Fibroblast of villous mesenchyme (primary cell): ENCODE measurements at places on chromosomes 7 and 10.

- peak; percentile 99 for DNase-seq
Measured at GRCh38 chr10:99993701-99994689, 15.8 kb downstream of the DNMBP start.

DNA sequence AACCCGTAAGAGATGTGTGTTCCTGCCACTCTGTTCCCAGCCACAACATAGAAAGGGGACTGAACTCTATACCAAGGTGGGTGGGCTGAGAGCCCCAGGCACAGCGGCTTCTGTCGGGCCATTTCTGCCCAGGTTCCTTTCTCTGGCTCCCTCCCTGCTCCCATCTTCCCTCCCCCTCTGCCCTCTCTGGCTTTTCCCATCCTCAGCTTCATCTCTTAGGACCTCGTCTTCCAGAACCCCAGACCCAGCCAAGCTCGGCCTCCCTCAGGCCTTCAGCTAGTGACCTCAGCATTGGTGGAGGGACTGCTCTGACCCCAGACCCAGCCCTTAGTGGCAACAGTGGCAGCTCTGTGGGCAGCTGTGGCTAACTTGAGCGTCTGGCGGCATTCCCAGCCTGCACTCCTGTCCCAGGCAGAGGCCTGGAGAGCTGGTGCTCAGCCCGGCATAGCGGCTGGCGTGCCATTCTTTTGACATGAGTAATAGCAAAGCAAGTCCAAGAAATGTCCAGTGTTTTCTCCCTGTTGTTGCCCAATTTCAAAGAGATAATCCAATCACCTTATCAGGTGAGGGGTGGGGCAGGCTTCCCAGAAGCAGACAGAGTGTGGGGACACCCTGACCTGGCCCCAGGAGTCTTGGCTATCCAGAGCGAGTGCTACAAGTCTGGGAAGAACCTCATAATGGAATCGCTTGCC is 15.9 kb downstream of the PTPRE start:
- peak; percentile 95 for DNase-seq

DNA sequence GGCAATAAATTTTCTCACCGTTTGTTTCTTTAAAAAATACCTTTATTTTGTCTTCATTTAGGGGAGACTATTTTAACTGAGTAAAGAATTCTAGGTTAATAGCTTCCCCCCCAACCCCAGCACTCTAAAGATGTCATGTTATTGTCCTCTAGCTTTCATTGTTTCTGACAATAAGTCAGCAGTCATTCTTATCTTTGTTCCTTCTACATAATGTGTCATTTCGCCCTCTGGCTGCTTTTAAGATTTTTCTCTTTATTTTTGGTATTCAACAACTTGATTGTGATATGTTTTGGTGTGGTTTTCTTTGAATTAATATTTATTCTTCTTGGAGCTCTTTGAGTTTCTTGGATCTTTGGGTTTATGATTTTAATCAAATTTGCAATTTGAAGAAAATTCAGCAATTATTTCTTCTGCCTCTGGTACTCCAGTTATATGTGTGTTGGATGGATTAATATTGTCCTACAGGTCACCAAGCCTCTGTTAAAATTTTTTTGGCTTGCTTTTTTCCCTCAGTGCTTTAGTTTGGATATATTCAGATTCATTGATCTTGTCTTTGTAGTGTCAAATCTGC is 64.6 kb upstream of the ELN start:
- no peak for DNase-seq

DNA sequence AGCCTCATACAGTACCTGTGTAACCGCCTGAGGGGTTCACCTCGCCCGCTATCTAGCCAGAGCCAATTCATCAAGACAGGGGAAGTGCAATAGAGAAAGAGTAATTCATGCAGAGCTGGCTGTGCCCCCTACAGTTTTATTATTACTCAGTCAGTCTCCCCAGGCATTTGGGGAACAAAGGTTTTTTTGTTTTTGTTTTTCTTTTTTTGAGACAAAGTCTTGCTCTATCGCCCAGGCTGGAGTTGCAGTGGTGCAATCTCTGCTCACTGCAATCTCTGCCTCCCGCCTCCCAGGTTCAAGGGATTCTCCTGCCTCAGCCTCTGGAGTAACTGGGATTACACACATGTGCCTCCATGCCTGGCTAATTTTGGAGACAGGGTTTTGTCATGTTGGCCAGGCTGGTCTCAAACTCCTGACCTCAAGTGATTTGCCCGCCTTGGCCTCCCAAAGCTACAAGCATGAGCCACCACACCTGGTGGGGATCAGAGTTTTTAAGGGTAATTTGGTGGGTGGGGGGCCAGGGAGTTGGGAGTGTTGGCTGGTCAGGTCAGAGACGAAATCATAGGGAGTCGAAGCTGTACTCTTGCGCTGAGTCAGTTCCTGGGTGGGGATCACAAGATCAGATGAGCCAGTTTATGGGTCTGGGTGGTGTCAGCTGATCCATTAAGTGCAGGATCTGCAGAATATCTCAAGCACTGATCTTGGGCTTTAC is 116.5 kb downstream of the MARCHF5 start:
- peak; percentile 81 for DNase-seq

DNA sequence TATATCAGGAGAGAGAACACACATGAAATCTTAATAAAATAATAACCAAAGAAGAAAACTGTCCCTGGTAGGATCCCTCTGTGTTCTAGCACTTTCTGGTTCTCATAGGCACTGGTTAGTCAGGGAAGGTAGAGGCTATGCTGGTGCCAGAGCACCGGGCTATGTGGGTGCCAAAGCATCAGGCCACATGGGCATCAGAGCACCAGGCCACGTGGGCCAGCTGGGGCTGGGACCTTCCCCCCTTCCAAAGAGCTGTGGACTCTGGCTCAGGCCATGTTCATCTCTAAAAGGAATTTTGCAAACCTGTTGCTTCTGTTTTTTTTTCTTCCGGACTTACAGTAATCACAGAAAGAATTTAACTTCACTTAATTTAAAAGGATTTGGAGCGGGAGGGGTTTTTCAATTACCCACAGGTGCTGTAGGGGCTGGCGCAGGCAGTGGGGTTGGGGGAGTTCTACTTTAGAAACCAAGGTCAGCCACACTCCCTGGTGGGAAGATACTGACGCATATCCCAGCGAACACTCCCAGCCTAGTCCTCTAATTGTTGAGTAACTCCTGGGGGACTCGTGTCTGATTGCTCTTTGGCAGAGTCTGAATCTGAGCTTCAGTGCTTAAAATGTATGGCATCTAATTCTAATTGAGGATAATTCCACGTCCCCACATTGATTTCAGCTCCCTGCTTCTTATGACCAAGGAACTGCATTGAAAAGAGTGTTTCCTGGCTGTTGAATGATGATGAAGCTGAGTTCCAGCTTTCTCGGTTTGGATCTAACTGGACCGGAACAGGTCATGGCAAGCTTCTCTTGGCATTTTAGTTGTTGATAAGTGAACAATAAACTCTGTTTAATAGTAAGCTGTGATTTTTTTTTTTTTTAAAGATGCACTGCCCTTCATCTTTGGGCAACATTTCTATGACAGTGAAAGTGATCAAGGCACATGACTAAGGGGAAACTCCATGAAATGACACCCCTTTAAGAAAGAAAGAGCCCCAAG is 110.7 kb upstream of the FZD8 start:
- peak; percentile 19 for DNase-seq

DNA sequence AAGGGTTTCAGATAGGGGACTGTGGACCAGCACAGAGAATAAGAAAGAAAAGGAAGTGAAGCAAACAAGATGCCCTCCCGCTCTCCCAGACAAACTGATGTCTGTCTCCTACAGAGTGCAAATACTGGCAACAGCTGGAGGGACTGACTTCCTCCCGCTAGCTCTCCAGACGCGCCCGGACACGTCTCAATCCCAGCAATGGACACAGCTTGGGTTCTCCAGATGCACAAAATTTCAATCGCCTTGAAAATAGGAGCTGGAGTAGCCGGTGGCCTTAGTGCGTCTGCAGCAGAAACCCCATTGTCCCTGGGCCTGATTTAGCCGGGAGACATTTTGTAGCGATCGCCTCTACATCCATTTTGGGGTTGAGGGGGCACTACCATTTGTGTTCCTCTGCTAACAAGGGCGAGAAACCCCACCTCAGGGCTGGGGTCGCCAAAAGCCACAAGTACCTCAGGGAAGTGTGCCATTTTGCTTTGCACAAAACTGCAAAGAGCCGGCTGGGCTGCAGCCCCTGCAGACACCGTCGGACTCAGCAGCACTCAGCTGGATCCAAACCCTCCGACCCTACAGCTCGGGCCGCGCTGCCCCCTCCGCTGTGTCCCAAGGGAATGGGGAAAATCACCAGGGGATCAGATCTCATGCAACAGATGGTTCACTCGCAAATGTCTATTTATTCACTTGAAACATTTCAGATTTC is 5.9 kb downstream of the CPA2 start:
- peak; percentile 28 for DNase-seq

- DNase-seq, result no peak
Measured at GRCh38 chr7:71408271-71408670, 276.3 kb downstream of the GALNT17 start.

GRCh38 chr10:119274519-119275045 is 67.2 kb downstream of the GRK5 start:
- DNase-seq, result no peak

DNA sequence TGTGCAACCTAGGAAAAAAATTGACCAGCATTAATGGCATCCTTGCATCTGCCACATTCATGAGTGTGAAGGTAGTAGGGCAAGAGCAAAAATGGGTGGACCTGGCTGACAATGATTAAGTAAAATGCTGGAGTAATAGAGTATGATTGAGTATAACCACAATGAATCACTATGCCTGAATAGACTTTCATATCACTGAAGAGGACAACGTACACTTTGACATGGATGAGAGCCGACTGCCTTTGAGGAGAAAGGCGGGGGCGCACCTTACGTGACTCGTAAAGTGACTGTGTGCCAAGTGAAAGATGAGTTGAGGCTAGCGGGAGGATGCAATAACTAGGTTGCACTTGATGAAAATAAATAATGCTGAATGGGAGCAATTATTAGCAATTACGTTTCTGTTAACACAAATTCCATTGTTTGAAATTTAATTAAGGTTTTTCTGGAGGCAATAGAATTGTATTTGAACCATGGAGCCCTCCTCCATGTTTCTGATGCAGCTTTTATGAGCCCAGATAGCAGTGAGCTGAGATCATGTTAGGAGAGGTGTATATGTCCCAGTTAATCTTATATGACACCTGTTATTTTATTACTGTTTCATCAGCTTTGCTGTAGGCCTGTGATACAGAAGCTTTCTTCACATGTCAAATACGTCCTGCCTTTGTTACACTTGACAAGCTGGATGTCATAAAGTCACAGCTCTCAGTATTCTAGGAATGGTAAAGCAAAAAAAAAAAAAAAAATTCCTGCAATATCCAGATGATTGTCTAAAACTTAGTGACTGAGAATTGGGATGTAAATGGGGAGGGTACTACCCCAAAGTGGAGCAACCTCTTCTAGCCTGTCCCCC is 596.5 kb downstream of the NXPH1 start:
- no peak for DNase-seq

DNA sequence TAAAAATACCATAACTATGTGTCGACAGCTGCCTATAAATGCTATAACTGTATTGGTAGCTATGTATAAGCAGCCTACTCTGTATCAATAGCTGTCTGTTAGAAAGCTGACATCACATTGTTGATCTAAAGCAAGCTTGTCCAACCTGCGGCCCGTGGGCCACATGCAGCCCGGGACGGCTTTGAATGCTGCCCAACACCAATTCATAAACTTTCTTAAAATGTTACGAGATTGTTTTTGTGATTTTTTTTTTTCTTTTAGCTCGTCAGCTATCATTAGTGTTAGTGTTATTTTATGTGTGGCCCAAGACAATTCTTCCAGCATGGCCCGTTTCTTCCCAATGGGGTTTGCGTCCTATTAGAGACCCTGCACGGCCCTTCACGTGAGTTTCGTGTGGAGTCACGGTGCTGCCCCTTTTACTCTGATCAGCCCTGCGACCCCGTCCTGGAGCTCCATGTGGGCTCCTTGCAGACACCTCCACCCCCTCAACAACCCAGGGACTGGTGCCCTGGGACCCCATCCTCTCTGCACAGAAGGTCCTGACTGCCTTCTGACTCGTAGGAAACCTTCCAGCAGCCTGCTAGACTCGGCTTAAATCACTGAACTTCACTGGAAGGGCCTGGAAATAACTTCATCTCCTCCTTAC is 4.5 kb upstream of the PRKAR1B start:
- DNase-seq, result no peak

DNA sequence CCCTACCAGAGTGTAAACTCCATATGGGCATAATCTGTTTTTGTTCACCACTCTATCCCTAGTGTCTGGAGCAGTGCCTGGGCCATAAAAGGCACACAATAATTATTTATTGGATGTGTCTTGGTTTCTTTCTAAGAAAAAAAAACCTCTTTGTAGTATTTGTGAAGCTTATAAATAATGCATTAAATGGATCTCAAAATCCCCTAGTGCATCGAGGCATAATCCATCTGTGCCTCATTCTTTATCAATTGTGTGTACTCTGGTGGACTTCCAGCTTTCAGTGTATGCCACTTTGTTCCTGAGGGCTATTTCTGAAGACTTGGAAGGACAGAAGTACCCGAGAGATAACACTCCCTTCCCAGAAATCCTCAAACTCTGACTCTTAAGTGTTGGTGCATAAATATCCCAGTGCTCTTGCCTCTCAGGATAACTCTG is 255.0 kb upstream of the PHYHIPL start:
- DNase-seq, result no peak

DNA sequence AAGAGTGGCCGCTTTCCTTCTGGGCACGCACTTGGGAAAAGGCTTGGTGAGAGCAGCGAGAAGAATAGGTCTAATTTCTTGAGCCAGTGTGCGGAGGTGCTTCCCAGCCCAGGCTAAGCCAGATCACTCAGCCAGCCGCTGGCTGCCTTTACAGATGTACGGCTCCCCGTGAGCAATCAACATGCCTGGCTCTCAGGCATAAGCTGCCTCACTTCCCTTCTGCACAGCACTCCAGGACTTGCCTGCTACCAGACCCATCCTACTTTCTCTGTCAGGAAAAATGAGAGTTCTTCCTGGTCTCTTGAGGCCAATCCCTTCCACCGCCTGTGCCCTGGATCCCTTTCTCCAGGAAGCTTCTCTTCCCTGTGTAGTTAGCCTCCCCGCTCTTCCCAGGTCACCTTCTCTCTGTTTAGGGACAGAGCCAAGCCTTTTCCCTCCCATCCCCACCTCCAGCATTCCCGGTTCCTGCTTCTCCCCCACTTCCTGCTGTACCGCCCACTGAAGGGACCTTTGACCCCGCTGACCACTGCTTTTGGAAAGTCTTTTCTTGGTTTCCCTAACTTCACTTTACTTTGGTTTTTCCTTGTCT is 1.1 kb upstream of the ACTR3C start:
- no peak for DNase-seq

- no peak for DNase-seq
Measured at GRCh38 chr10:88409236-88409635, 173.9 kb downstream of the RNLS start.

DNA sequence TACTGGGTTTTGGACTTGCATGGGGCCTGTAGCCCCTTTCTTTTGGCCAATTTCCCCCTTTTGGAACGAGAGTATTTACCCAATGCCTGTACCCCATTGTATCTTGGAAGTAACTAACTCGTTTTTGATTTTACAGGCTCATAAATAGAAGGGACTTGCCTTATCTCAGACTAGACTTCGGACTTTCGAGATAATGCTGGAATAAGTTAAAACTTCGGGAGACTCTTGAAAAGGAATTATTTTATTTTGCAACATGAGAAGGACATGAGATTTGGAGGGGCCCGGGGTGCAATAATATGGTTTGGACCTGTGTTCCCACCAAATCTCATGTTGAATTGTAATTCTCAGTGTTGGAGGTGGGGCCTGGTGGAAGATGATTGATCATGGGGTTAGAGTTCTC is 8.3 kb upstream of the NT5C3A start:
- no peak for DNase-seq

GRCh38 chr10:108515821-108516220 is 1351.3 kb upstream of the SORCS1 start:
- no peak for DNase-seq

GRCh38 chr10:86795353-86795752 is 38.9 kb downstream of the BMPR1A start:
- peak; percentile 69 for DNase-seq

GRCh38 chr10:70529848-70530247 is 51.3 kb downstream of the PALD1 start:
- no peak for DNase-seq
